ENCODE measurements at places on chromosomes 1 and 21. TPM values are rescaled to one million over a fixed set of nuclear protein-coding genes. Genes with fewer than 3 reads are reported as not detected.

GRCh38 chr1:183842795-183843144 is 37.9 kb downstream of the RGL1 start:
- DNase-seq = no peak

DNA sequence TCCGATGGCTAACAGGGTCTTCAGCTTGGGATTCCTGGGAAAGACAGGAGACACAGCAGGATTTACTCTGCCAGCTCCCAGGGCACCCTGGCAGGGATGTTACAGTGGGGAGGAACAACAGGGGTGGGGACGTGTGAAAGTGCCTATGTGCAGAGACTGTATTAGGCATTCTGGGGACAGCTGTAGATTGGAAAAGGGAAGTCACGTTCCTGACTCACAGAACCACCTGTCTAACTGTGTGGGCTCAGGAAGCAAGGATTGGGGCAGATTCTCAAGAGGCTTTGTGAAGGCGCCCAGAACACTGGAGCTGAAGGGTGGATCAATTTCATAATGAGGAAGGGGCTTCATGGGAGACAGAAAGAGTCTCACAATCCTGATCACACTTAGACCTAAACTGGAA is 4.4 kb downstream of the CHIT1 start:
- DNase-seq = no peak

DNA sequence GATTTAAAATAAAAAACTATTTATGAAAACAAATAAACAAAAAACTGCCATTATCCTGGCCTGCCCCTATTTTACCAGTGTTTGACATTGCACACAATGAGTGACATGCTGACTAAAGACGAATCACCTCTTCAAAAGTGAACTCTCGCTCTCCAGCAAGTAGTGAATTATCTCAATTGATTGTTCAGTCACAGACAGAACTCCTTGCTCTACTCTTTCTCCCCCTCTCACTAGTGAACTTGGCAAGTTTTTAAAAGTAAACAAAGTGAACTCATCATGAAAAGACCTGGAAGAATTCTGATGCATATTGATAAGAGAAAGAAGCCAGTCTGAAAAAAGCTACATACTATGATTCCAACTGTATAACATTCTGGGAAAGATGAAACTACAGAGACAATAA is 4.7 kb upstream of the C1orf52 start:
- no peak for DNase-seq

- no peak for DNase-seq
Observed at GRCh38 chr1:232589812-232590743, 39.9 kb downstream of the SIPA1L2 start.

GRCh38 chr1:56129837-56130236 is 449.5 kb downstream of the PLPP3 start:
- no peak for DNase-seq

DNA sequence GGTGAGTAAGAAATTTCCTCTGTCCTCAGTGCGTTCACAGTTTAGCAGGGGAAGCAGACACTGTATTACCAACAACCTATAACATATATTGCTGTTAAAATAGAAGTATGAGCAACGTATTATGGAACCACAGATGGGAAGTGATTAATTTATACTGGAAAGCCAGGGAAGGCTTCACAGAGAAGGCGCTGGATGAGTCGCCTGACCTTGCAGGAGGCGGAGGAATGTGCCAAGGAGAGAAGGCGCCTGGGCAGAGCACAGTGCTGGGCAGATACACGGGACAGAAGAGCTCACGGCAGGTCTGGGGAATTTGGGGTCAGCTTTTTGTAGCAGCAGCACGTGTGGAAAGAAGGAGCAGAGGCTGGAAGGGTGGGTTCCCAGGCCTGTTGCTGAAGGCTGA is 116.3 kb downstream of the DHRS3 start:
- no peak for DNase-seq

- no peak for DNase-seq
Observed at GRCh38 chr1:97905141-97905940, 15.5 kb downstream of the DPYD start.

- no peak for DNase-seq
Observed at GRCh38 chr1:195608883-195609282, 999.4 kb downstream of the KCNT2 start.

CR1L gene
- 1.1 TPM for total RNA-seq

TPR gene
- 144 TPM for total RNA-seq

CYP2J2 gene
- total RNA-seq = 2.9 TPM
